ENCODE measurements at places on chromosomes 3 and 15.

- H3K4me3 ChIP-seq, result no peak overlapping the region
- no peak overlapping the region for H3K27ac ChIP-seq
Observed at GRCh38 chr3:38487323-38487722, 8.8 kb upstream of the EXOG start.

DNA sequence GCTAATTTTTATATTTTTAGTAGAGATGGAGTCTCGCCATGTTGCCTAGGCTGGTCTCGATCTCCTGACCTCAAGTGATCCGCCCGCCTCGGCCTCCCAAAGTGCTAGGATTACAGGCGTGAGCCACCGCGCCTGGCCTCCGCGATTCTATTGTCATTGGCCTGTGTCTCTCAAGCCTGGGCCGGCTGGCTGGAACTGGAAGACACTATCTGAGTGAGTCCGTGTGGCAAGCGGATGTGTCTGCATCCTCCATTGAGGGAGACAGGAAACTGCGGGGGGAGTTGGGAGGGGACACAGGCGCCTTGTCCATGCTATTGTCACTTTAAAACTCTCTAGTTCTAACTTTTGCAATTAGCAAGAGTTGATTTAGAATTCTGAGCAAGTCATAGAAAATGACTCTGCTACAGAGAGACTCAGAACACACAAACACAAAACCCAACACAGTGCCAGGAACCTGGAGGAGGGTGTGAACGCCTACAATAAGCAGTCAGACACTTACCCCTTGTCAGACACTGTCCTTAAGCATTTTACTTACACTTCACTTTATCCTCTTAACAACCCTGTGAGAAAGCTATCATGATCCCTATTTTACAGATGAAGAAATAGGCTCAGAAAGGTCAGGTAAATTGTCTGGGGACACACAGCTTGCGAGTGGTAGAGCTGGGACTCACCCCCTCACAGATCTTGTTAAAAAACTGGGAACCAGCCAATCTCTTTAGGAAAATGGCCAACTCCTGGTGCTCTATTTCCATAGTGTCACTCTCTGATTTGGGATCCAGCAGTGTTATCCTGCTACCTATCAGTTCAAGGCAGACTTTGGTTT, 38.7 kb downstream of the ANP32A start:
- no peaks in the 10 kb centered on the region for H3K27me3 ChIP-seq
- no peaks in the 10 kb centered on the region for H3K4me1 ChIP-seq
- H3K36me3 ChIP-seq, result peaks cover 79% of the 10 kb centered on the region
- no peak overlapping the region for H3K4me3 ChIP-seq
- H3K27ac ChIP-seq, result no peak overlapping the region
- no peak for DNase-seq

- no peaks in the 10 kb centered on the region for H3K36me3 ChIP-seq
- no peak for DNase-seq
- H3K4me3 ChIP-seq, result no peak overlapping the region
- H3K27ac ChIP-seq, result no peak overlapping the region
- peaks cover 3% of the 10 kb centered on the region for H3K4me1 ChIP-seq
Observed at GRCh38 chr3:66075281-66075680, 36.6 kb upstream of the MAGI1 start.

DNA sequence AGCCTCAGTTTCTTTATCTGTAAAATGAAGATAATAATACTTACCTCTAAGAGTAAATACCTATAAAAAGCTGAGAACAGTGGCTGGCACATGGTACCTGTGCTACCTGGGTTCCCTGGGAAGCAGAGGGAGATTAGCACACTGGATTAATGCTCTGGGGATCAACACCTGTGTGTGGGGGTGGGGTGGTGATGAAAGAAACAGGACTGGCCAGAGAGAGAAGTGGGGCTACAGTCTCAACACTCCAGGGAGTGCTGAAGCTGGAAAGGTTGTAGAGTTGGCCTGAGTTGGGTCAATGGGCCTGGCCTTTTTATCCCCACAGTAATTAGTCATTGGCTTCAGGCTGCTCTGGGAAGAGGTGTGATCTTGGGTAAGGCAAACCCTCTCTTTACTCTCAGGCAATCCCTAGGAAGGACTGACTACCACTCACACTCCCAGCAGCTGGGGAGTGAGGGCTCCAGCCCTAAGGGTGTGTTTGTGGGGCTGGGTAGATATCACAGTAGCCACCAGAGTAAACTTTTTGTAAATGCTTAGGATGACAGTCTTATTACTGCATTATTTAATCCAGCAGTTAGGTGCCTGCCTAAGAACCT, 102.5 kb downstream of the SV2B start:
- DNase-seq, result no peak
- no peaks in the 10 kb centered on the region for H3K4me1 ChIP-seq
- no peak overlapping the region for H3K27ac ChIP-seq
- H3K27me3 ChIP-seq, result no peaks in the 10 kb centered on the region

GRCh38 chr15:40313531-40314398, 6.0 kb upstream of the PLCB2 start:
- H3K27ac ChIP-seq, result no peak overlapping the region
- H3K4me1 ChIP-seq, result no peaks in the 10 kb centered on the region
- peaks cover 20% of the 10 kb centered on the region for H3K27me3 ChIP-seq
- no peak overlapping the region for H3K4me3 ChIP-seq
- no peaks in the 10 kb centered on the region for H3K36me3 ChIP-seq

GRCh38 chr15:25435474-25436243, 3.2 kb downstream of the UBE3A start:
- H3K27me3 ChIP-seq, result no peaks in the 10 kb centered on the region
- no peaks in the 10 kb centered on the region for H3K36me3 ChIP-seq
- no peak overlapping the region for H3K4me3 ChIP-seq
- H3K4me1 ChIP-seq, result no peaks in the 10 kb centered on the region

GRCh38 chr3:72344236-72344635, 504.0 kb downstream of the SHQ1 start:
- no peak overlapping the region for H3K27ac ChIP-seq
- DNase-seq, result no peak
- H3K4me3 ChIP-seq, result no peak overlapping the region
- no peaks in the 10 kb centered on the region for H3K36me3 ChIP-seq

- H3K4me3 ChIP-seq, result no peak overlapping the region
- H3K36me3 ChIP-seq, result no peaks in the 10 kb centered on the region
- H3K27me3 ChIP-seq, result no peaks in the 10 kb centered on the region
Observed at GRCh38 chr3:171511450-171511849, 51.2 kb upstream of the TNIK start.

Data from large intestine (tissue), 12 donors.